ENCODE measurements at places on chromosomes 2 and 18.

GRCh38 chr2:148876595-148877402 is 1.8 kb downstream of the KIF5C start:
- no peak for DNase-seq

DNA sequence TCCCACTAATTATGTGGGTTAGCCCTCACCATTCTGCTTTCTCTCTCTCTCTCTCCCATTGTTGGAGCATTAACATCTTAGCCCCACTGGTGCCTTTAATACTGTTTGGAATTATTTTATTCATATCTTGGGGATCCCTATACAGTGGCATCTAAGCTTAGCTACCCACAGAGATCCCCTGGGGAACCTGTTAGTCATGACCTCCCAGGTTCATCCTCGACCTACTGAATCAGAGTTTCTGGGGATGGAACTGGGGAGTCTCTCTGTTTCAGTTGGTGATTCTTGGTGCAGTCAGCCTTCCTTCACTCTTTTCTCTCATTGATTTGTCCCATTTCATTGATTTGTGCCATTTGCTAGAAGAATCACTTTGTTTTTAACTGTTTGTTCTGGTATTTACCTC is 137.3 kb downstream of the PLCL1 start:
- DNase-seq = no peak

DNA sequence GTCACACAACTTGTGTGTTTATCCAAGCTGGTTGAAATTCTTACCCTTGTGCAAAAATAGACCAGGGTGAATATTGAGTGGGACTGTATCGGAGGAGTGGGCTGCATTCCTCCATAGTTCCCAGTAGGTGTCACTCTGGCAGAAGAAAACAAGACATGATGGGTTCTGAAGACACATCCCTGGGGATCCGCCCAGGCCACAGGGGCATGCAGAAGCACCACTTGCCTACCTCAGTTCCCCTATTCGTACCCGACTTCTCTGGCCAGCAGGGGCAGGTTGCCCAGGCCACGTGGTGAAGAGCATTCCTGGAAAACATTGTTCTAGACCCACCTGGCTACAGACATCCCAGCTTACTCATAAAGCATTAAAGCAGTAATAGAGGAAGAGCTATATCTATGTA is 168.2 kb downstream of the FAM210A start:
- DNase-seq = no peak

GRCh38 chr2:190533968-190534309 is 583 bp downstream of the NEMP2 start:
- DNase-seq = no peak

- DNase-seq = no peak
These were observed 3.7 kb downstream of the ZFP36L2 start for GRCh38 chr2:43222475-43223309.

GRCh38 chr18:54209471-54210180 is 14.8 kb downstream of the MBD2 start:
- DNase-seq = no peak

Measured in pulmonary artery endothelial cell (primary cell).